ENCODE measurements at places on chromosomes 5 and 9. TPM values are rescaled to one million over a fixed set of nuclear protein-coding genes. Genes with fewer than 3 reads are reported as not detected.

DNA sequence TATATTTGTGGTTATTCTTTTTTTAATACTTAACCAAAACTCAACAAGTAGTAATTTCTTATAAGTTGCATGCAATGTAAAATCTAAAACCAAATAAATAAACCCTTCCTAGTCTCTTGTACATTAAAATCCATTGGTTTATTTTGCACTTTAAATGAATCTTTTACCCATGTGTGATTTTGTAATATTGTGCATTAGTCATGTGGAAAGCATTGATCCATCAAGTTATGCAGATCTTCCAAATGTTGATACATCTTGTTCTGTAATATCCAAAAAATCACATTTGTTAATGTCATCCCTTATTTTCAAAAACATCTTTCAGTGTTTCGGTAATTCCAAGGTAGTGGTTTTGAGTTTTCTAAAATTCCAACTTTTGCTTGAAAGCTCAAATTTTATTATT lies 63.3 kb downstream of the CWC27 start:
- DNase-seq: no peak

- DNase-seq: no peak
These were observed 27.6 kb downstream of the KIF4B start for GRCh38 chr5:155040984-155041653.

GRCh38 chr5:9667906-9668305 lies 37.8 kb upstream of the TAS2R1 start:
- no peak for DNase-seq

- DNase-seq: no peak
These were observed 10.3 kb upstream of the GLE1 start for GRCh38 chr9:128494108-128494745.

The RXRA gene
- total RNA-seq: 25.0 TPM

The SPATA31A3 gene
- not detected for total RNA-seq

The GLRA1 gene
- not detected for total RNA-seq
